ENCODE measurements at places on chromosomes 1 and 21.

- no peak for DNase-seq
These were observed 138.3 kb downstream of the APP start for GRCh38 chr21:26032263-26032662.

- DNase-seq = no peak
These were observed 70.0 kb upstream of the TNFSF4 start for GRCh38 chr1:173276922-173277800.

- no peak for DNase-seq
These were observed 58.5 kb upstream of the BCL10 start for GRCh38 chr1:85334962-85335361.

DNA sequence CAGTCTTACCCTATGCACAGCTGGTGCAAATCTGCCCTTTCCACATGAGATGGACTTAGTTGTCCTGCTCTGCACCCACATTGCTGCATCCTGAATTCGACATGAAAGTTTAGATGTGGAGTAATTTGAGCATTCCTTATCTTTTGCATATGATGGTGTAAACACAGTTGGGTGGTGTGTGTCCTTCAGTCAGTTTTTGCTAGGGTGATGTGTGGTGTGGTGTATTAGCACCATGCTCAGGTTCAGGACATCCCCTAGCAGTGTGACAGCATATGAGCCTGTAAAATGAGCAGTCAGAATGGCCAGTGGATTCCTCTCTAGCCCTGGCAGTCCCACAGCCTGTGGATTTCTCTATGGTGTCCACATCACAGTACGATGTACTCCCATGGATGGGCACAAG lies 42.6 kb upstream of the CD101 start:
- DNase-seq = no peak

DNA sequence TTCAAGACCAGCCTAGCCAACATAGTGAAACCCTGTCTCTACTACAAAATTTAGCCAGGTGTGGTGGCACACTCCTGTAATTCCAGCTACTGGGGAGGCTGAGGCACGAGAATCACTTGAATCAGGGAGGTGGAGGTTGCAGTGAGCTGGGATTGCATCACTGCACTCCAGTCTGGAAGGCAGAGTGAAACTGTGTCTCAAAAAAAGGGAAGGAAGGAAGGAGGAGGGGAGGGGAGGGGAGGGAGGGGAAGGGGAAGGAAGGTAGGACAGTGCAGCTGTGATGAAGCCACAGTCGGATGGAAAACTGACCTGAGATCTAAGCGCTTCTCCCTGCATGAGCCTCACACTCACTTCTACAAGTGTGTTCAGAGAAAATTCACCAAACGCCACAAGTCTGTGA lies 22.0 kb upstream of the FHAD1 start:
- DNase-seq = no peak

GRCh38 chr1:44272992-44273391 lies 59.7 kb downstream of the DMAP1 start:
- no peak for DNase-seq

- DNase-seq = no peak
These were observed 11.2 kb downstream of the TSEN15 start for GRCh38 chr1:184062640-184063286.

GRCh38 chr1:165387505-165387904 lies 31.0 kb upstream of the LMX1A start:
- no peak for DNase-seq

- no peak for DNase-seq
These were observed 367.9 kb upstream of the DUSP10 start for GRCh38 chr1:222109836-222110235.

- DNase-seq = no peak
These were observed 183.0 kb downstream of the SDCCAG8 start for GRCh38 chr1:243438815-243439214.

DNA sequence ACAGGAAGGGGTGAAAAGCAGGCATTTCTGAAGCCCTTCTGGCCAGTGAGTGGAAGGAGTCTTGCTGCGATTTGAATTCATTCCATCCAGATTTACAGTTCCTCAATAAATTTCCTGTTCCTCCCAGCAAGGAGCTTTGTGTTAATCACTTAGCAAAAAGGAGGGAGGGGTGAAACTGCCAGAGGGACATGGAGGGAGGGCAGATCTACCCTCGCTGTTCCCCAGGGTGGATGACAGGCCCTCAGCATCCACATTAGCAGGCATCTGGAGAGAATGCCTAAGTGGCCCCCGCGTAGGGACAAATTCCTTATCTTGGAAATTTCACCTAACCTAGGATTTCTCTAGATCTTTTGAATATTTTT lies 1.2 kb downstream of the ETV3 start:
- no peak for DNase-seq

GRCh38 chr1:3778590-3779264 lies 6.2 kb downstream of the SMIM1 start:
- DNase-seq = no peak

DNA sequence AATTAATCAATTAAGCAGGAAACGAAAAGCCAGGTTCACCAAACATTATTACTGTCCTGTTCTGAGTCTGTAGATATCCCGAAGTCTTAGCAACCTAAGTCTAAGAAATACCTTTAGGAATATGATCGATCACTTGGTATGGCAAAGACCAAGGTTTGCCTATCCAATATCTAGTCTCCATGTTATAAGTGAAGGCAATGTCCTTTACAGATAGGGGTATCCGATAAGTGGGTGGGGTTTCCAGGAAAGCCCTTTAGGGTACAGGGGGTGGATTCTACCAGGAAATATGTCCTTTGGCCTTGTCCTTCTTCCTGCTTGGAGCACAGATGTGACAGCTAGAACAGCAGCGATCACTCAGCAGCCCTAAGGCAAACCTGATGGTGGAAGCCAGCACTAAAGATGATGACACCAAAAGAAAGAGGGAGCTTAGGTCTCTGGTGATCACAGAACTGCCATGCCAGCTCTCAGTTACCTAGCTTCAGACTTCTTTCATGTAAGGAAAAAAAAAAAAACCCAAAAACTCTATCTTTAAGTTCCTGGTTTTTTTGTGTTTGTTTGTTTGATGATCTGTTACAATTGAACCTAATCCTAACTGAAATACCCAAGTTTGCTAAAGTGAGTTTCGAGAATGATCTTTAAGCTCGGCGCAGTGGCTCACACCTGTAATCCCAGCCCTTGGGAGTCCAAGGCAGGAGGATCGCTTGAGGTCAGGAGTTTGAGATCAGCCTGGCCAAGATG lies 40.8 kb downstream of the DSTYK start:
- DNase-seq = no peak

GRCh38 chr1:44293761-44294315 lies 61.2 kb downstream of the ERI3 start:
- DNase-seq = no peak

DNA sequence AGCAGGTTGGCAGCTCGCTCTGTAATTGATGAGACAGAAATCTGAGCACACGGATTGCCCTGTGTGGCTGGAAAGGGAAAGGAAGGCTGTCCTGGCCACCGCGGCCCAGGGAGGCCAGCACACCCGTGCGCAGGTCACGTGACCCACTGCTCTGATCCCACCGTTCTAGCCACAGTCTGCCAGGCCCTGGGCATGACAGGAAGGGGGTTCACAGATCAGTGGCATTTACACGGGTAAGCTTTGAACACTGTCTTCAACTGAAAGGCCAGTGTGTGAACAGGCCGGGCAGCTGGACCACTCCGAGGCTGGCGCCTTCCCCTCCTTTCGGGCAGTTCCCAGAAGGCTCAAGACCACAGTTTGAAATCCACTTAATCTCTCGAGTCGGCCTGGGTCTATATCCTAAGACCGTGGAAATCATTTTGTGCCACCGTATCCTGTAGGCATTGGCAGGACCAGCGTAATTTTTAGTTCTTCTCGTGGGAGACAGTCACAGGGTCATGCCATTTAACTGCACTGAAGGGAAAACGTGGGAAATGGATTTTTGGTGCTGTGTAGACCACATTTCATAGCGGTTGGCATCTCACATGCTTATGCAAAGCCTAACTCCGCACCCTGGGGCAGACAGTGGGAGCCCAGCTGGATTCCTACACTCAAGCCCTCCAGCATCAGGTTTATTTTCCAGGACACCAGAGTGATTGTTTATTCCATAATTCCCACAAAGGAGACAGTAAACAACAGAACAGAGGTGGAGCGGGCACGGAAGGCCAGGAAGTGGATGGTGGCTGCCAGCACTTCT lies 3.1 kb upstream of the ADARB1 start:
- DNase-seq = no peak
